ENCODE measurements at places on chromosomes 1 and 21.

GRCh38 chr1:18341291-18342069 lies 139.2 kb upstream of the KLHDC7A start:
- no peak for DNase-seq

DNA sequence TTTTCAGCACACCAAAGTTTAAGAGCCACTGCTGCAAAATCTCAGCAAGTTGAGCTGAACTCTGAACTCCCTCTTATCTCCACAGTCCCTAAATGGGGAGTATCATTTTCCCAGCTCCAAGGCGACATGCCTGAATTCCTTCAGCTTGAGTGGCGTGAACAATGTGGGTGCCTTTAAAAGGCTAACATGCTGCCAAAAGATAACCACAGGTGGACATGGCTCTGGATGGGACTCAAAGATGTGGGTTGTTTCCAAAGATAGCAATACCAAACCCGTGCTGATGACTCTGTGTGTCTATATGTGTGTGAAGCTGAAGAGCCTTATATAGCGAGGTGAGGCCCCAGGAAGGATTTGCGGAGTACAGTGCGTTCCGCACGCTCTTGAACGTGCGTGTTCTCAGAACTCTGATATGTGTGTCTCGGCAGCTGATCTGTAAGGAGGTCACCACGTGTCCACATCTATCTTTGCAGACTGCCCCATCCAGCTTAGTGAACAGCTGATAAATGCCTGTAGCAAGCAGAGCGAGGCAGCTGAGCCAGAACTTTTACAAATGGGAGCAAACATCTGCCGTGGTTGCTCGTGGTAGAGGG lies 189.2 kb downstream of the DYRK1A start:
- DNase-seq = no peak

DNA sequence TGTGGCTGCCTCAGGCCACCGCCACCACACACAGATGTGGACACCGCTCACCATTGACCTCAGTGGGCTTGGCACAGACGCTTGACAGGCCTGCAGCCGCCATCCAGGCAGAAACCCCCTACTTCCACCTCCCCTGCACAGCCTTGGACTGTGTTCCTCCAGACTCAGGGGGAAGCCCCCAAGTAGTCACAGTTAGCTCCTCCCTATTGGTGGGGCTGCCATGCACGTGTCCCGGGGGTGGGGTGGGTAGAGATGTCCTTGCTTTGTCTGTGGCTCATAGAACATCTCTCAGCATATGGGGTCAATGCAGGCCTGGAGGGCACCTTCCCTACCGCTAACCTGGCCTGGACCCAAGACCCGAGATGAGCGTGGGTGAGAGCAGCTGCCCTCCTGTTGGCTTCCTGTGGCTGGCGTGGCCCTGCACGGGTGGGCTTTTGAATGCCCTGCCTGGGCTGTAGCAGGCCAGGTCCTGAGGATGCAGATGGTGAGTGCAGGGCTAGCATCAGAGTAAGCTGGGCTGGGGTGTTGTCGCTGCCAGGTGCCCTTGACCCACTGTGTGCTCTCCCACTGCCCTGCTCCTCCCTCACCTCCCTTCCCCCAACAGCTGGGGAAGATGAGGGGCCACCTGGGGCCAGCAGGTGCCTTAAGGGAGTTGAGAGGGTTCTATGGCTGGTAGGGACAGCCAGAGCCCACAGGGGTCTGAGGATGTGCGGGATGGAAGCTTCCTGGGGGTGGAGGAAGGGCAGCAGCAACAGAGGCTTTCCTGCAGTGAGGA lies 6.2 kb downstream of the CROCC start:
- no peak for DNase-seq

GRCh38 chr1:240193679-240194078 lies 102.0 kb downstream of the FMN2 start:
- no peak for DNase-seq

DNA sequence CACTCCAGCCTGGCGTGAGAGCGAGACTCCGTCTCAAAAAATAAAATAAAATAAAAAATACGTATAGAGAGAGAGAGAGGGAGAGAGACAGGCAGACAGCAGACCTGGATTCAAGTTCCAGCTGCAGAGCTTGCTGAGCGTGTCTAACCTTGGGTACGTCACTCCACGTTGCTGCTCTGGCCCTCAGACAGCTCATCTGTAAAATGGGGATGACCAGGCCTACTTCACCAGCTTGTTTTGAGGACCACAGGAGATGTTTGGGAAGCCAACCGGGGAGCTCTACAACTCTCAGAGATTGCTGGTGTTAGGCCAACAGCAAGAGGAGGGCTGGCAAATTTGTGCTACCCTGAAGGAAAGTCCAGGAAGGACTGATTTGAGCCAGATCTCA lies 499 bp upstream of the TRAF5 start:
- no peak for DNase-seq

All from hematopoietic multipotent progenitor cell treated with erythropoietin and hydrocortisone succinate and interleukin-3 and kit ligand, for 8 days (in vitro differentiated cells).